CD4-positive, alpha-beta memory T cell (primary cell): ENCODE measurements at places on chromosomes 6 and 20.

DNA sequence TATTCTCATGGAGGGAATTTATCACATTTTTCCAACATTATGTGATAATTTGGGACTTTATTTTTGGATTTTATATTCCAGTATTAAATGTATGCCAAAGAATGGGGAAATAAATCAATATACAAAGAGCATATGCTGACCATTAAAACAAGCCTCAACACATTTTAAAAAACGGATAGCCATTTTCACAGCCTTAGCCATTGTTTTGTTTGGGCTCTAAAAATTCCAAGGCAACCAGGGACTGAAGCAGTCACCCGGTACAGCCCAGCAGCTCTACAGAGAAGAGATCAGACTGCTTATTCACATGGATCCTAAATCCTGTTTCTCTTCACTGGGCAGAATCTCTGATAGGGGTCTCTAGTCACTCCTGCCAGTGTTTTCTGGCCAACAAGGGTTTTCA lies 150.2 kb upstream of the OGFRL1 start:
- no peaks in the 10 kb centered on the region for H3K36me3 ChIP-seq
- no peak overlapping the region for H3K27ac ChIP-seq
- H3K4me3 ChIP-seq: no peak overlapping the region
- H3K27me3 ChIP-seq: no peaks in the 10 kb centered on the region
- H3K4me1 ChIP-seq: no peaks in the 10 kb centered on the region

DNA sequence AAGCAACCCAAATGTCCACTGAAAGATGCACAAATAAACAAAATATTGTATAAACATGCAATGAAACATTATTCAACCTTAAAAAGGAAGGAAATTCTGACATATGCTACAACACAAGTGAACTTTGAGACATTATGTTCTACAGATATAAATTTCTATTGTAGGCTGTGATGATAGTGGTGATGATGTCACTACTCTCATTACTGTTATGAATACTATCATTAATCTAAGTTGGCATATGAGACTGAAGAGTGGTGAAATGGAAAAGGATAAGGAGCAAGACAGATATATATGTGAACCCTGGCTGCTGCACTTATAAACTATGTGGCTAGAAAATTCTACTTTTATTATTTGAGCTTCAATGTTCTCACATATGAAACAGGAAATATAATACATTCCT lies 360.2 kb downstream of the TFAP2A start:
- H3K4me1 ChIP-seq: no peaks in the 10 kb centered on the region
- DNase-seq: no peak
- no peaks in the 10 kb centered on the region for H3K27me3 ChIP-seq
- H3K36me3 ChIP-seq: no peaks in the 10 kb centered on the region
- H3K4me3 ChIP-seq: no peak overlapping the region
- H3K27ac ChIP-seq: no peak overlapping the region

- no peaks in the 10 kb centered on the region for H3K27me3 ChIP-seq
- no peaks in the 10 kb centered on the region for H3K4me1 ChIP-seq
- H3K27ac ChIP-seq: no peak overlapping the region
- no peak overlapping the region for H3K4me3 ChIP-seq
These were observed 229.5 kb downstream of the ERMARD start for GRCh38 chr6:169980826-169981450.

DNA sequence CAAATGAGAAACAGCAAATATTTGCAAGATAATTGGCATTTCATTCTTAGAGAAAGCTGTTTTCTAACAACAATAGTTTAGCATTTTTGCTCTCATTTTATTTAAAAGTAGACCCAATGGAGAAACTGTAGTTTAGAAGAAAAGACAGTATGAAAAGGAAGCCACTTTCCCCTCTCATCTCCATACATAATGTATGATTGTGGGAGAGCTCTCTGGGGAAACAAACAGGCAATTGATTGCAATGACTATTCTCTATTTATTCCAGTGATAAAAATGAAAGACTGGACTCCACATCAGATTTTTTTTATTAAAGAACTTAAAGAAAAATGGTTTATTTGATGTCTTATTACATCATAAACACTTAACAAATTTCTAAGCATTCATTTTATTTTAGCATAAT lies 116.8 kb upstream of the SASH1 start:
- no peaks in the 10 kb centered on the region for H3K4me1 ChIP-seq
- DNase-seq: no peak
- no peaks in the 10 kb centered on the region for H3K36me3 ChIP-seq
- no peaks in the 10 kb centered on the region for H3K27me3 ChIP-seq

GRCh38 chr20:5434116-5434515 lies 117.4 kb upstream of the PROKR2 start:
- H3K27me3 ChIP-seq: no peaks in the 10 kb centered on the region
- no peak overlapping the region for H3K4me3 ChIP-seq
- H3K4me1 ChIP-seq: no peaks in the 10 kb centered on the region
- no peak for DNase-seq
- no peak overlapping the region for H3K27ac ChIP-seq
- H3K36me3 ChIP-seq: no peaks in the 10 kb centered on the region

DNA sequence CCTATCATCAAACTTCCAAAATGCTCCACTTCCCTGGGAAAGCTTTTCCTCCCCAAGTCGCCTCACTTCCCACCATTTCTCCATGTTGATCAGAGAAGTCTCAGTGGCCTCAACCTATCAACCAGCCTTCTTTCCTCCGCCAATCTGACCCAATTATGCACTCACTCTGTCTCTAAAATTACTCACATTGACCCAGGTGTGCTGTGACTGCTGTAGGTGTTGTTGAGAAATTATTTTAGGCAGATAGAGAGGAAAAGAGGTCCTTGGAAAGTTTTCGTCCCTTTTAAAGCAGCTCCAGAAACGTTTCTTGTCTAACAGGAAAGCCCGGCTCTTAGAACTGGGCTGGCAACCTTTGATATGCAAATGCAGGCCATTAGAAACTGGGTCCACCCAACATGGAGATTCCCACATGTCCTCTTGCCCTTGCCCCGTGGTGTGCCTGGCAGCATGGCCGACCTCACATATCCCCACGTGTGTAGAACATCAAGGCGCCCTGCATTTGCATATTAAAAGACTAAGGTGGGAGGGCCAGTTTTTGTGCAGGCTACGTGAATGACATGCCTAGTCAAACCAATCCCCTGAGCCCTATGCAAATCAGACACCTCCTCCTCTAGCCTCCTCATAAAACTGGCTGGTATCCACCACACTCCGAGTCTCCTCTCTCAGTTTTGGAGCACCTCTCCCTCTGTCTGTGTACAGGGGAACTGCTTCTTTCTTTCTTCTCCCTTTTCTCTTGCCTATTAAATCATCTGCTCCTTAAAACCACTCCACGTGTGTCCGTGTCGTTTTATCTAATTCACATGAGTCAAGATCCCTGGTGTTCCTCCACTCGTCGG lies 12.9 kb downstream of the IPCEF1 start:
- H3K27ac ChIP-seq: no peak overlapping the region
- H3K4me3 ChIP-seq: no peak overlapping the region
- no peaks in the 10 kb centered on the region for H3K4me1 ChIP-seq

- DNase-seq: no peak
- H3K27me3 ChIP-seq: no peaks in the 10 kb centered on the region
- no peaks in the 10 kb centered on the region for H3K36me3 ChIP-seq
- H3K27ac ChIP-seq: no peak overlapping the region
These were observed 6.0 kb upstream of the VEGFA start for GRCh38 chr6:43763812-43764522.

- H3K27ac ChIP-seq: no peak overlapping the region
- no peaks in the 10 kb centered on the region for H3K36me3 ChIP-seq
- H3K27me3 ChIP-seq: no peaks in the 10 kb centered on the region
- peaks cover 13% of the 10 kb centered on the region for H3K4me1 ChIP-seq
- no peak overlapping the region for H3K4me3 ChIP-seq
- no peak for DNase-seq
These were observed 227.2 kb downstream of the LY86 start for GRCh38 chr6:6815732-6816131.

- no peaks in the 10 kb centered on the region for H3K4me1 ChIP-seq
These were observed 21.8 kb downstream of the TCFL5 start for GRCh38 chr20:62839816-62840215.

- no peaks in the 10 kb centered on the region for H3K4me1 ChIP-seq
- H3K36me3 ChIP-seq: no peaks in the 10 kb centered on the region
- H3K27ac ChIP-seq: no peak overlapping the region
- no peaks in the 10 kb centered on the region for H3K27me3 ChIP-seq
- H3K4me3 ChIP-seq: no peak overlapping the region
These were observed 9.3 kb downstream of the OR2H1 start for GRCh38 chr6:29466241-29466640.

DNA sequence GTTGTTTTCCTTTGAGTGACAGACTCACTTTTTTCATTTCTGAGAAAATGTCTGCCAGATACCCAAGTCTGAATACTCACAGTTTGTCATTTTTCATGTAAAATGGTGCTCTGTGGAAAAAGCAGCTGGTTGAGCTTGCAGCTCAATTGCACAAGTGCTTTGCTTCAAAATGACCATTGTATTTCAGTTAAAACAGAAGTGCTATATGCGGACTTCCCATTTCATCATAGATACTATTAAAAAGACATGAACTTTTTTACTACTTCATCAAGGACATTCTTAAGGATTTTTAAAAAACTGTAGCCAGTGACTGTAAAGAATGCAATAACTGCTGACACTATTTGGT lies 61.5 kb downstream of the KCNS1 start:
- no peak for DNase-seq
- peaks cover 34% of the 10 kb centered on the region for H3K36me3 ChIP-seq
- no peak overlapping the region for H3K27ac ChIP-seq
- no peak overlapping the region for H3K4me3 ChIP-seq

DNA sequence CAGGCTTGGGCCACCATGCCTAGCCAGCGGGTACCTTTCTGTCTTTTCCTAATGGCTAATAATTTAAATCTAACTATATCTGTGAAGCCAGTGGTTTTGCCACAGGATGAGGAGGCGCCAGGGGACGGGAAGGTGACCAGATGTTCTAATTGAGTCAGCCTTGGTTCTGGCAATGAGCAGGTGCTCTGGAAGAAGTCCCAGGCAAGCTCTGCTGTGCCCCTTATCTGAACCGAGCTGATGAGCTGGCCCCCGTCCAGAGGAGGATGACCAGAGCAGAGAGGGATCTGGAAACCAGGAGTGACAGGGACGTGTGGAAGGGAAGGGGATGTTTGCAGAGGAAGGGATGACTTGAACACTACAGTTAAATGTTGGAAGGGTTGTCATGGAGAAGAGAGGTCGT lies 46.7 kb downstream of the SLC35D3 start:
- H3K4me1 ChIP-seq: no peaks in the 10 kb centered on the region
- no peak for DNase-seq
- H3K36me3 ChIP-seq: no peaks in the 10 kb centered on the region

DNA sequence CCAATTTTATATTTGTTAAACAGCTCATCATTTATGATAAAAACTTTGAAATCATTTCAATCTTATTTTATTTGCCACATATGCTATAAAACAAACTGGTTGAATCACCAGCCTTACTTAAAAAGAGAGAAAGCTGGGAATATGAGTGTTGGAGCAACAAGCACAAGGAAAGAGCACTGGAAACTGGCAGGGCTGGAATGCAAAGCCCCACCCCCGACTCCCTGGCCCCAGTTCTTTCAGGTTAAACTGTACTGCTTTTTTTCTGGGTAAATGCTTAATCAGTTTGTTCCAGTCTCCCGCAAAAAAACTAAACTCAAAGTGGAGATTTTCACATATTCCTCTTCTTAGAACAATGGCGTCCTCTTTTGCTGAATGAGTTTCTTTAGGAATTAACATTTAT lies 433.8 kb upstream of the NOX3 start:
- H3K27ac ChIP-seq: no peak overlapping the region
- no peak for DNase-seq
- H3K4me3 ChIP-seq: no peak overlapping the region

DNA sequence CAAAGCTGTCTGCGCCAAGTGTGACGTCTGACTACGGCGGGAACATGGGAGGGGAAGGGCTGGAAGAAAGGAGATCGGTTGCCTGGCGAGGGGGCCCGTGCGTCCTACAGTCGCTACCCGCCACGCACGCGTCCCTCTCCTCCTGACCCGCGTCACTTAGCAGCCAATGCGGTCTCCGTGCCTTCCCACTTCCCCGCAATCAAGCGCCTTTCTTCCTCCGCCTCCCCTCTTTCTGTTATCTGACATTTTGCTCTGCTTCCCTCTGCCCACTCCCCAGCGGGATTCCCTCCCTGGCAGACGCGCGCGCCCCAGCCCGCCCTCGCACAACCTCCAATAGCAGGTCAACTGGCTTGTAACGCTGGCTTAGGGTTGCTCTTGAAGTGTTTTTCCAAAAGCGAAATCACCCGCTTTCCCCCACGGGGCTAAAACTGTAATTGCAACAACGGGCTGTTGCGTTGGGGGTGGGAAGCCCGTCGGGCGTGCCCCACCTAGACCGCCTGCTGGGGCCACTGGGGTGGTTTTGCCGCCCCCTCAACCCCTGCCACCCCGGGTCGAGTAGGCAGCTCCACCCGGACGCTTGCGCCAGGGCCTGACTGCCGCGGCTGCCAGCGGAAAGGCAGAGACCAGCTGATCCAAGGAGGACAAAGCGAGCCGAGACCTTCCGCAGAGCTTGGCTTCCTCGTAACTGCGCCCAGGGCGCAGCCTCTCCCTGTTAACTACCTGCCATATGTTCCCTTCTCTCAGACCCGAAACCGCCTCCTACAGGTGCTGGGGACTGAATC lies 6.2 kb upstream of the SOX4 start:
- no peaks in the 10 kb centered on the region for H3K36me3 ChIP-seq
- no peak for DNase-seq
- peak overlapping the region; percentile 76 for H3K4me3 ChIP-seq
- no peak overlapping the region for H3K27ac ChIP-seq

DNA sequence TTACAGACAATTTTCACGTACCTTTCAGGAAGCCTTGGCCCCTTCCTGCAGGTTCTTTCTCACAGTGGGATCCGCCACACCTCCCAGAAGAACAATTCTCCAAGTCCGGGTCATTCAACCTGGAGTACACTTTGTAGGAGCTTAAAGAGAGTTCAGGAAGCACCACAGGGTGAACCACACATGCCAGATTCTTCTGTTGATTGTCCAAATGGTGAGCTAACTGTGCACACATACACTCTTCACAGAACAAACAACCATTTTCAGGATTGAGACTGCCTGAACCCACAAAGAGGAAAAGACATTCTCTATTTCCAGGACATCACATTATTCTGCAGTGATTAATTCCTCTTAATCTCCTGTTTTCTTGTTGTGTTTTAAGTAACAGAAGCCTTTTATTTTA lies 51.0 kb downstream of the SCGN start:
- no peaks in the 10 kb centered on the region for H3K4me1 ChIP-seq
- no peak for DNase-seq
- no peak overlapping the region for H3K27ac ChIP-seq
- no peaks in the 10 kb centered on the region for H3K36me3 ChIP-seq
- no peak overlapping the region for H3K4me3 ChIP-seq

DNA sequence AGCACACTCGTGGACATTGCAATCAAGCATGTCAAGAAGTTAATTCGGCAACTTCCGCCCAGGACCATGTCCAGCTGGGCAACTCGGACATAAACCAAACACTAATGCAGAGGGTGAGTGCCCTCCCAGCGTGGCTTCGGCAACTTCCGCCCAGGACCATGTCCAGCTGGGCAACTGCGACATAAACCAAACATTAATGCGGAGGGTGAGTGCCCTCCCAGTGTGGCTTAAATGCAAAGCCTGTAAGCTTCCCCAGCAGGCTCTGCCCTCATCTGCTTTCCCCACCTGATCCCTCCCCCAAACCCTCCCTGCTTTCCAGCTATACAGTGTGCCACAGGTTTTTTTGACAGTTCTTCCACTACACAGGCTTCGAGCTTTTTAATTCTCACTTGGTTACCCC lies 143.4 kb downstream of the PXDC1 start:
- no peaks in the 10 kb centered on the region for H3K36me3 ChIP-seq
- no peaks in the 10 kb centered on the region for H3K4me1 ChIP-seq
- H3K27ac ChIP-seq: no peak overlapping the region
- H3K27me3 ChIP-seq: no peaks in the 10 kb centered on the region
- DNase-seq: no peak

GRCh38 chr6:68730291-68731054 lies 95.4 kb downstream of the ADGRB3 start:
- no peaks in the 10 kb centered on the region for H3K36me3 ChIP-seq
- H3K27ac ChIP-seq: no peak overlapping the region
- no peaks in the 10 kb centered on the region for H3K27me3 ChIP-seq
- no peak for DNase-seq
- H3K4me3 ChIP-seq: no peak overlapping the region
